Gastrocnemius medialis (tissue), 4 donors: ENCODE measurements at places on chromosomes 13 and 19. TPM values are rescaled to one million over a fixed set of nuclear protein-coding genes. Genes with fewer than 3 reads are reported as not detected.

DNA sequence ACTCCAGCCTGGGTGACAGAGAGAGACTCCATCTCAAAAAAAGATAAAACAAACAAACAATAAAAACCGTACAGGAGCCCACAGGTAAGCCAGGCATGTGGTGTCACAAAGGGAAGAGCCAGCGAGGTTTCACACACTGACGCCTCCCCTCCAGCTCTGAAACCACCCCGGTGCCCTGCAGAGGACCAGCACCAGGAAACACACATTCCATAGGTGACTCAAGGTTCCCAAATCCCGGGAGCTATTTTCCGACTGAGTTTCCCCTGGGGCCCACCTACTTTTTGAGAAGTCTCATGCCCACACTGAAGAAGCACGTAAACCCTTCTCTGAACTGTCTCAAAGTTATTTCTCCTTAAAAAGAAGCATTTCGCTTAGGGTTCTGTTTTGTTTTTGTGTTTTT, 40.3 kb downstream of the RHPN2 start:
- no peak overlapping the region for H3K4me3 ChIP-seq
- no peak overlapping the region for H3K27ac ChIP-seq
- no peaks in the 10 kb centered on the region for H3K27me3 ChIP-seq
- no peak for DNase-seq
- H3K36me3 ChIP-seq, result no peaks in the 10 kb centered on the region
- no peaks in the 10 kb centered on the region for H3K4me1 ChIP-seq

GRCh38 chr13:98026457-98026857, 73.0 kb downstream of the IPO5 start:
- no peak overlapping the region for H3K4me3 ChIP-seq
- no peaks in the 10 kb centered on the region for H3K4me1 ChIP-seq
- DNase-seq, result no peak
- no peaks in the 10 kb centered on the region for H3K36me3 ChIP-seq
- H3K27me3 ChIP-seq, result no peaks in the 10 kb centered on the region

- H3K4me1 ChIP-seq, result no peaks in the 10 kb centered on the region
- H3K27me3 ChIP-seq, result no peaks in the 10 kb centered on the region
- H3K27ac ChIP-seq, result no peak overlapping the region
- DNase-seq, result no peak
Observed at GRCh38 chr19:55014714-55015113, 23.4 kb downstream of the GP6 start.

GRCh38 chr13:39350461-39350881, 252.5 kb downstream of the LHFPL6 start:
- no peak overlapping the region for H3K4me3 ChIP-seq
- peaks cover 4% of the 10 kb centered on the region for H3K4me1 ChIP-seq
- H3K36me3 ChIP-seq, result no peaks in the 10 kb centered on the region
- no peak for DNase-seq
- H3K27me3 ChIP-seq, result no peaks in the 10 kb centered on the region

Gene TJP3
- 1.8 TPM for total RNA-seq
